Right forelimb (tissue), 1 donor: ENCODE measurements at places on chromosomes 1 and 21.
A peak's percentile ranks its signal among the peaks of the same experiment; 100 is the strongest.

GRCh38 chr1:172489847-172490246, 43.1 kb upstream of the SUCO start:
- no peak for DNase-seq

DNA sequence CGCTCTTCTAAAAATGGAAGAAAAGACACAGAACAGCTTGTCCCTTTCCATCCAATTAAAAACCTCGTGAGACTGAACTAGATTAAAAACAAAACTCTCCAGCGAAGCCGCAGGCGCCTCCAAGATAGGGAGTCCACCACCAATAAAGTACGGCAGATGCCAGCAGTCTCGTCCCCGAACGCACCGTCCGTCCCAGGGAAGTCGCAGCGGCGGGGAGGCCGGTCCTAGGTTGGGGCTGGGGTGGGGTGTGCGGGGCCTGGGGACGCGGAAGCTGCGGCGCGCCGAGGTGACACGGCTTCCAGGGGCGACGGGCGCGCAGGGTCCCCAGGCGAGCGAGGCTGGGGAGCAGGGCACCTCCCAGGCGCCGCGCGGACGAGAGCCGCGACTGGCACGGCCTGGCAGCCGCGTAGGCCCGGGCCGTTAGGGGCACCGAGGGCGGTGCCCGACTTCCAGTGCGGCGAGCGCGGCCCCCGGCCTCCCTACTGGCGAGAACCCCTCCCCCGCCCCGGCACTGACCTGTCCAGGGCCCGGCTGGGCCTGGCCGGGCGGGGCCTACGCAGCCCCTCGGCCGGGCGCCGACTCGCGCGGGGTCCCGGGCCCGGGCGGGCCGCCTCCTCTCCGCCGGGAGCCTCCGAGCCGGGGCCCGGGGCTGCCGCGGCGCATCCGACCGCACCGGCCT, 28.3 kb upstream of the A3GALT2 start:
- DNase-seq = peak; percentile 63

- DNase-seq = no peak
Measured at GRCh38 chr1:113205980-113206766, 133.2 kb downstream of the LRIG2 start.

- no peak for DNase-seq
Measured at GRCh38 chr1:203381151-203381751, 30.3 kb upstream of the FMOD start.

DNA sequence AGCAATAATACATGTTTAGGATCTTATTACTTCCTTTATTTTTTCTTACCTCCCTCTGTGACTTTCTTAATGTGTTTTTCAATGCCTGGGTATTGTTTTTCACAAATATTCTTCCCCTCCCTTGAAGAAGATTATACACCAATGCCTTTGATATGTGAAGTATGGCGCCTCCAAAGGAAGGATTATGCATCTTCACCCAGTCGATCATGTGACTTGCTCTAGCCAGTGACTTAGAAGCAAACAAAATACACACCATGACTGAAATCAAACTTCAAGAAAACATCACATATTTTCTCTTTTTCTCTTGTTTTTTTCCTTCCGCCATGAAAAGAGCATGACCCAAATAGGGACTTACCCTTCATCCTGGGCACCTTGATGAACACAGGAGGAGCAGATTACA, 297.1 kb downstream of the NCAM2 start:
- DNase-seq = no peak

DNA sequence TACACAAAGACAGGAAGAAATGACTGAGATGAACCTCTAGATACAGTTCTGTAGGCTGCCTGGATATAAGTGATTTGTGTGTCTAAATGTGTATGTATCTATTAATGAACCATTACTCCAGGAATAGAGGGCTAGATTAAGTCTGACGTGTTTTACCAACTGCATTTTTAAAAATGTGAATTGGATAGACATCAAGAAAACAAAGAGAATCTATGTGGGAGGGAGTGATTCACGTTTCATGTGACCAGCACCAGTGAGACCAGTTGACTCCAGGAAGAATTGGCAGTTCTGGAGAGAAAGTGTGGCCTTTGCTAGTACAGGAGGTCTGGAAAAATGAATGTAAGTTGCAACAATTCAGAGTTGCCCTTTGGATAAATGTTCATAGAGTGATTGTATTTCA, 53.4 kb upstream of the RGS21 start:
- no peak for DNase-seq

DNA sequence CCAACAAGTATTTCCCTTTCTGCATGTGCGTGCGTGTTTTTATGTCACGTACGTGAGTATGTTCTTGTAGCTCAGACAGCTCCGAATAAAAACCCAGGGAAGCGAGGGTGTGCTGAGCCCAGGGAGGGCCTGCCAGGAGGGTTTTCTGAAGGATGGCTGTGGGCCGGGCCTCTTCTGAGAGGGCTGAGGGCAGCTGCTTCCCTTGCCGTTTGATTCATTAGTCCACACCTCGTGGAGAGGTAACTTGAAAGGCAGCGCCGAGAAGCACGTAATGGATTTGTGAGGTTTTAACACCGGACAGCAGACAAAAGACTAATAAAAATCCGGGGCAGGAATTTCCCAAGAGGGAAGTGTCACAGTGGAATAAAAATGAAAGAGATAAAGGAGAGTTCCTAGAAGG, 29.5 kb downstream of the CD247 start:
- DNase-seq = no peak

DNA sequence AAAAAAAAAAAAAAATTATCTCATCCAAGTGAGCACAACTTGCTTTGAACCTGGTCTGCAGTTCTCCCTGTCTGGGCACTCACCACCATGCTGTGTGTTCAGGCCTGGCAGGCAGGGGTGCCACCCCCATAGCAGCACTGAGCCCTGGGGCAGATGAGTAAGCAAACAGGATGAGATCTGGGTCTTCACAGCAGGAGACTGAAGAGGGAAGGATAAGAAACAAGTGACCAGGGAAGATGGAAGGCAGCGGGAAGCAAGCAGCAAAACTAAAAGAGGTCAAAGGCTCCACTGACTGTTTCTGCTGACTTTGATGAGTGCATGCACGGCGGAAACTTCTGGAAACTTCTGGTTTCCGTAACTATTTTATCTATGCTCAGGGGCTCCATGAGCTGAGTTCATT, 133.5 kb upstream of the SOD1 start:
- no peak for DNase-seq

GRCh38 chr1:246837418-246838117, 94.2 kb downstream of the AHCTF1 start:
- no peak for DNase-seq

DNA sequence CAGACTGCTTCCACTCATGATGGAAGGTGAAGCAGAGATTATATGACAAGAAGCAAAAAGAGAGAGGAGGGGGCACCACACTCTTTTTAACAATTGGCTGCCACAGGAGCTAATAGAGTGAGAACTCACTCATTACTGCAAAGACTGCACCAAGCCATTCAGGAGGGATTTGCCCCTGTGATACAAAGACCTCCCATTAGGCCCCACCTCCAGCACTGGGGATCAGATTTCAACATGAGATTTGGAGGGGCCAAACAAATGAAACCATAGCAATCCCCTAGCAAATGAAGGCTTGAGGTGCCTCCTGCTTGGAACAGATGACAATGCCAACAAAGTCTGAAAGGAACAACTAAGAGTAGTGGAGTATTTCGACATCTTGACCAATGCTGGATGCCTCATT, 122.5 kb upstream of the COA6 start:
- no peak for DNase-seq

- DNase-seq = no peak
Measured at GRCh38 chr1:63861052-63861691, 87.4 kb downstream of the ROR1 start.

DNA sequence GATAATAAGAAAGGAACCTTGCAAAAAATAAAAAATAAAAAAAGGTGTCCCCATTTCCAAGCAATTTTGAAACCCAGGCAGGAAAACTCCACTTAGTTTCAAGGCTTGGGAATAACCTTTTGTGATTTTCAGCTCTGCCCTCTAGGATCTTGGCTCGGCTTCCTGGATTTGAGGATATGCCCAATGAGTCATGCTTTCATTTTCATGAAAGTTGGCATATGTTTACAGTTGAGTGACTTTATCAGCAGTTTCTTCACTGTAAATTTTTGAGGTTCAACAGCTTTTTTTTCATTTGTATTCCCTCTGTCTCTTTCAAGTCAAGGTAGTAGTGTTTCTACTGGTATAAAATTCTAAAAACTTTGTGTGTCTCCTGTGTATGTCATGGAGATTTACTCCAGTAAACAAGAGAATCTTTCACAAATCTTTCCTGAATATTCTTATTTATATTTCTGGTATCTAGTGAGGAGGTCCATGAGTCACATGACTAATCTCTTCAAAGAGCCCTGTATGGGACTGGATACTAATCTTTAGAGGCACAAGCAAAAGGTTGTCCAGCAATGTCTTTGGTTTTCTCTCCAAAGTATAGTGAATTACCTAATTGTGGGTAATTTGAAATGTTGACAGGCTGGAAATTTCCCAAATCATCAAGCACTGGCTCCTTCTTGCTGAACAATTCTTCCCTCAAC, 335.3 kb downstream of the BRINP2 start:
- DNase-seq = no peak

GRCh38 chr1:204600968-204601367, 84.6 kb downstream of the LRRN2 start:
- no peak for DNase-seq

DNA sequence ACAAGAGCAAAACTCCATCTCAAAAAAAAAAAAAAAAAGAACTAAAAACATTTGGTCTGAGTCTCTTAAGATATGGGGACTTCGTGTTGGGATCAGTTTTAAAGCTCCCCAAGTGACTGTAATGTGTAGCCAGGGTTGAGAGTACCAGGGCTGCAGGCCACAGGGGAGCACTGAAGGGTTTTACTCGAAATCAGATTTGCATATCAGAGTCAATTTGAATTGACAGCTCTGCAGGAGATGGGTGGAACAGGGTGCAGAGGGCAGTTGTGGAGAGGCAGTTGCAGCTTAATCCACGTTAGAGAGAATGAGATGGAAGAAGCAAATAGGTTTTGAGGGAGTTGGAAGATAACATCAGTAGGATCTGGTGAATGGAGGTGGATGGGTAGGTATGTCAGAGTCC, 20.6 kb upstream of the ELOA start:
- DNase-seq = no peak

- DNase-seq = no peak
Measured at GRCh38 chr1:59116920-59117542, 179.9 kb upstream of the FGGY start.

- DNase-seq = peak; percentile 92
Measured at GRCh38 chr1:179002552-179003345, 22.9 kb upstream of the FAM20B start.

GRCh38 chr1:93707956-93708355, 26.3 kb upstream of the BCAR3 start:
- no peak for DNase-seq

DNA sequence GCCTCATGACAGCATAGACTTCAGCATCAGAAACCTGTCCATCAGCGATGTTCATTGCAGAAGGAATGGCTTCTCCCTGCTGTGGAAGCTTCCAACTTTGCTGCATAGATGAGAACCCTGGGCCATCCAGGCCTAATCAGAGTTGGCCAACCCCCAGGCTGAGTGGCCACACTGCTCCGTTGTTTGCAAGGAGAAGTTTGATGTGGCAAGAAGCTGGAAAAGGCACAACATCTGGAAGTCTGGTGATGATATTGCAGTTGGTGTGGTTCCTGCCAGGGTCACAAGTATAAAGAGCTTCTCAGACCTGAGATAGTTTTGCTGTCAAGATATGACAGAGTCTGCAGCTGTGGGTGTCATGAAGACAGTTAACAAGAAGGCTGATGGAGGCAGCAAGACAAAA, 41.2 kb downstream of the RHOU start:
- no peak for DNase-seq

- DNase-seq = no peak
Measured at GRCh38 chr1:204302769-204303168, 57.0 kb downstream of the PLEKHA6 start.

DNA sequence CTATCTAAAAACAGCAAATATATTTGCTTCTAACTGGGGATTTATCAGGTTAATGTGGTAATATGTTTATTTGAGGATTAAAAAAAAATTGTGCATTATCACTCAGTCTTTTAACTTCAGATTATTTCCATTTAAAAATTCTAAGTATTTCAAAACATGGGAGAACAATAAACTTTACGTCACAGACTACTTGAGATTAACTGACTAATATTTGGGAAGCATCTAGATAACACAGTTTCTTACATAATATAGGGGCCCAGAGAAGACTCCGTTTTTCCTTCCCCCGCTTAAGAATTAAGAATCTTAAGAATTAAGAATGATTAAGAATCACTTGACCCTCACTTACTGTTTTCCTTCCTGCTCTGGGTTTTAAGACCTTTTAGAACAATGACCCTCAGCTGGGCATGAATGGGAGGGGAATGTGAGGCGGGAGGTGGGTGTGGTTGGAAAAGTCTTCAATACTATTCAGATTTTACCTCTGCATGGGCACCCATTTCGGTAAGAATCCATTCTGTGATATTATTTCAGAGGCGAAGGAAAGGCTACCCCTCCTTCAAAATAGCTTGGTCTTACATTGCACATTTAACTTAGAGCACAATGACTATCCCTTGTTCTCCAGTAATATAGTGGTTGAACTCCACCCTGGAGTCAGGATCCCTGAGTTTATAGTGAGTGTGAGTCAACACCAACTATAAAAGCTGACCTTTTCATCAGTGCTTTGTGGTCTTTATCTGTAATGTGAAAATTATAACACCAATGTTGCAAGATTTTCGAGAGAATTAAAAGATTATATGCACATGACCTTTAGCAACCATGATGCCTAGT, 821.3 kb downstream of the USP25 start:
- no peak for DNase-seq

DNA sequence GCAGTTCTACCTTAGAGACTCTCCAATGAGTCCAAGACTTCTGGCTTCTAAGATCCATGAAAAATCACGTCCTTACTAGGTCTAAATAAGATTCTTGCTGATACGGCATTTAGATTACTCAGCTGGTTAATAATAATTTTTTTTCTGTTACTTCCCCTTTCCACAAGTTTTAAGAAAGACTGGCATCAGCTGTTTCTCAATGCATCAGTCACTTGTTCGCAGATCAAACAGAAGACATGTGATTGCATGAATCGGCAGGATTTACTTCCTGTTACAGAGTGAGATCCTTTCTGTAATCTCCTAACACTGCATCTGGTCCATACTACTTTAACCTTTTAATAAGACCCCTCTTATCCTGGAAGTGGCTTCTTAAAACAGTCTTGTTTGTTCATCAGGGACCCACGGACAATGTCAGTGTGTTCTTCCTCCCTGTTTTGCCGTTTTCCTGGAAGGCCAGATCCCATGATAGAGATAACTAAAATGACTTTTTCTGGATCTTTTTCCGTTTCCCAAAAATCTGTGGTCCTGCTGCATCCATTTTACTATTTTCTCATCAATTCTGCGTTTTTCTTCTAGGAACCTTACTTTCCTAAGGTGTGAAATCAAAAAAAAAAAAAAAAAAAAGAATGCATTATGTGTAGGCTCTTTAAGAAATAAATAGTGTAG, 6.1 kb downstream of the NPL start:
- DNase-seq = no peak

GRCh38 chr1:61131716-61132115, 49.4 kb downstream of the NFIA start:
- DNase-seq = no peak

GRCh38 chr1:47682786-47683350, 245.0 kb downstream of the FOXD2 start:
- DNase-seq = peak; percentile 15

- DNase-seq = no peak
Measured at GRCh38 chr1:151843398-151843797, 3.8 kb upstream of the C2CD4D start.

GRCh38 chr1:1300352-1300739, 7.4 kb downstream of the ACAP3 start:
- DNase-seq = no peak
